ENCODE measurements at places on chromosomes 3 and 15.

GRCh38 chr15:88624156-88624970 lies 3.2 kb downstream of the AEN start:
- no peak for DNase-seq

- DNase-seq, result no peak
Measured at GRCh38 chr15:61037031-61037430, 192.1 kb downstream of the RORA start.

- no peak for DNase-seq
Measured at GRCh38 chr15:98778263-98778959, 130.1 kb downstream of the IGF1R start.

DNA sequence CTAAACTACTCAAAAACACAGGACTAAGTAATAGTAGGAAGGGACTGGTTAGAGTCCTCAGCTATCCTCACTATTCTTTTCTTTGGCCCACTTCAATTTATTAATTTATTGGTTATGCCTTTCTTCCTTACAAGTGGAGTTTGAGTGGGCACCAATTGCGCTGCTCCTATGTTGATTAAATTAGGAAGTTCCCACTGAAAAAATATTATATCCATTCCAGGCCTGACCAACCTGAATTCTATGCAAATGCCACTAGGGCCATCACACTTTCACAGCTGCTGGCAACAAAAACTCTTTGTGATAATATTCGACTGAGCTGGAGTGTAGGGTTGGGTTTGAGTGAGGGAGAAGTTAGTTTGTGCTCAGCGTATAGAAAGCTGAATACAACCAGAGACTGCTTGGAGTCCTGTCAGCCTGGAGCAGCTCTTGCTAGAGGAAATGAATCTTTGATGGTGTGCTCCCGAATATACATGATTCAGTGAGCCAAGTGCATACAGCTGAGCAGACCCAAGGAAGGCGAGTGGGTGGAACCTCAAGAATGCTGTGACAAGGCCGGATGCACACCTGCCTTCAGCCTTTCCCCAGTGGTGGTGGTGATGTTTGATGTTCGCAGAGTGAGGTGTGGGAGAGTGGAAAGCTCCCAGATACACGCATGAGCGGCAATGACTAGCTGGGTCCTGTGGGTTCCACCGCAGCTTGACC lies 1.5 kb downstream of the ARHGEF3 start:
- DNase-seq, result peak; percentile 56

DNA sequence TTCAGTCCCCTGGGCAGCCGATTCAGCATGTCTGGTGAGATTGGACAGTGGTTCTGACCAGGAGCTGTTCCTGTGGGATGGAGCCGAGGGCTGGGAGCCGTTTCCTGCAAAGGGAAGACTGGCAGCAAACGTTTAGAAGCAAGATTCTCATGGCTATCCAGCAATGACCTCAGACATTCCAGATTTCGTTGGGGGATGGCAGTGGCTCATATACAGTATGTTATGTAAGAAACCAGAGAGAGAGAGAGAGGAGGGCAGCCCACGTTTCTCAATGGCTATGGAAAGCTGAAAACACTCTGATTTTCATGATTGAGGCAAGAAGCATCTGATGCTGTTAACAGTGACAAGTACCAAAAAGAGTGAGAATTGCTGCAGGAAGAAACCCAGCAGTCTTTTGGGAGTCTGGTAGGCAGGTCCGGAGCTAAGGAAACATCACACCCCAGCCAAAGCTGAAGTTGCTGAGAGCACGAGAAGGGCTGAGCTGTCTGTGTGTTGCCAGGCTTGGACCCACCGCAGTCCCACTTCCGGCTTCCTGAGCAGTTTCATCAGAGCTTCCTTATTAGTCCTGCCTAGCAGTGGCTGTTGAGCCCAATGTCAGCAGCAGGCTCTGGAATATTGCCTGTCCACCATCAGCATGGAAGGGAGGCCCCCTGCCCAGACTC lies 25.6 kb upstream of the VPS8 start:
- no peak for DNase-seq

DNA sequence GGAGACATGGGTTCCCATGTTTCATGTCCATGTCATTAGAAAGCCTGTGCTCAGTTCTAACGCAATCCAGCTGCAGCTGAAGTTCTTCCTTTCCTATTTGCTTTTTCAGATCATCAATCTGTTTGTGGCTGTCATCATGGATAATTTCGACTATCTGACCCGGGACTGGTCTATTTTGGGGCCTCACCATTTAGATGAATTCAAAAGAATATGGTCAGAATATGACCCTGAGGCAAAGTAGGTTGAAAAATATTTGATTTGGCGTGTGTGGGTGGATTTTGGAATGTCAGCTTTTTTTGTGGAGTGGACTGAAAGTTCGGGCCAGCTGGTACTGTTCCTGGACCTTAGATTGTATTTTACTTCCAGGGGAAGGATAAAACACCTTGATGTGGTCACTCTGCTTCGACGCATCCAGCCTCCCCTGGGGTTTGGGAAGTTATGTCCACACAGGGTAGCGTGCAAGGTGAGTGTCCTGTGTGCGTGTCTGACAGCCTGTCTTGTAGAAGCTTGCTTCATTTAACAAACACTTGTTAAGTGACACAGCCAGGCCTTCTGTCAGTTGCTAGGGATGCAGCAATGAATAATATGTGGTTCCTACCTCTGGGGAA lies 69.6 kb downstream of the CHDH start:
- no peak for DNase-seq

- no peak for DNase-seq
Measured at GRCh38 chr3:5317557-5317956, 130.1 kb downstream of the EDEM1 start.

DNA sequence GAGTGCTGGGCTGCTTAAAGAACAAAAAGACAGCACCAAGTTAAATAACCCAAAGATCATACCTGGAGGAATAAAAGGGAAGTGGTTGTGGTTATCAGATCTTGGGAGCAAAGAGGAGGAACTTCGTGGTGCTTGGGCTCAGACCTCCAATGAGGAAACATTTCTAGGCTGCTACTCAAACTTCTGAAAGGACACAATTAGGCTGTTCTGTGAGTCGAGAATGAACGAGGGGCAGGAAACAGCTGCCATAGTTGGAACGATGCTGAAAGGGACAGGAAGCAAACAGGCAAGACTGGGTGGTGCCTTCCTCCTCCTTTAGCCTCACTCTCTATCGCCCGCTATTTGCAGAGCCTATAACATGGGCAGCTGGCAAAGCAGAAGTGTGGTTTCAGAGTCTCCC lies 276.3 kb upstream of the ARRDC4 start:
- DNase-seq, result no peak

DNA sequence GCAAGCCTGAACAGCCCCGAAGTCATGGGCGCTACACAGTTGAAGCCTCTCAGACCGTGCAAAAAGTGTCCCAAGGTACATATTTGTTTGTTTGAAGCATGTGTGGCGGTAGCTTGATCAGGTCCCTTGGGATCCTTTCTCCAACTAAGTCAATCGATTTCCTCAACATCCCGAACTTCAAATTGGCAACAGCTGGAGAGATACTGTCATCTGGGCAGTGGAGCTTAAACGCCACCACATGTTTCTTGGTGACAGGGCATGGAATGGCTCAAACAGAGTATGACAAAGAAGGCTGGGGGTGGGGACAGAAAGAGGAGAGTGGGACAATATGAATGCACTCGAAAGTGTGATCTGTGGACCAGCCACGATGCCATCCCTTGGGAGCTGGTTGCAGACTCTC lies 84.9 kb upstream of the PSMD6 start:
- no peak for DNase-seq

DNA sequence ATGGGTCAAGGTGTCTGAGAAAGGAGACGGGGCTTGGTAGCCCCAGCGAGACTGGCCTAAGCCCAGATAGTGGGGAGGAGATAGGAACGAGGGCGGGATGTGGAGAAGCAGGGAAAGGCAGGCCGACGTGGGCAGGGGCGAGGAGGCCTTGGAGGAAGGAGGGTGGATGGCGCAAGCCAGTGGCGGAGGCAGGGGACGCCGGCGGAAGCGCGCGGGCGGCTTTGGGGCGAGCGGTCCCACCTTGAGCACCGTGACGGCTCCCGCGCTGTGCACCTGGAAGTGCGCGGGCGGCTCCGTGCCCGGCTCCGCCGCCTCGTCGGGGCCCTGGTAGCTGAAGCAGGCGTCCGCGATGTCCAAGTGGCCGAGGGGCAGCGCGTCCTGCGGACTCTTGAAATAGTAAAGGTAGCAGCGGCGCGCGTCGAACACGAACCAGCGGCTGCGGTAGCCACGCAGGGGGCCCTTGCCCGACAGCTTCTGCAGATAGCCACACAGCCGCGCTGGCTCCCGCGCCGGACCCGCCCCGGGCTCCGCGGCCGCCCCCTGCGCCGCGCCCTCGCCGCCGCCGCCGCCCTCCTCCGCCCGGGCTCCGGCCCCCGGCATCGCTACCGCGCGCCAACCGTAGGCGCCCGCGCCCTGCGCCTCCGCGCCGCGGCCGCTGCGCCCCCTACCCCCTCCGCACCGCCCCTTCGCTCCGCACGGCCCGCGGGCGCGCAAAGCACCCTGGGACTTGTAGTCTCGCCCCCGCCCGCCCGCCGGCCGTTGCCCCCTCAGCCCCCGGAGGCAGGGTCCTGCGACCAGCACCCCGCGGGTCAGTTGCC lies at the start of gene TBC1D2B:
Gene TBC1D2B, minus strand, starts transcription at position 659 of the 818 bp plus-strand sequence. Its CDS starts 59 bp downstream, at position 600.
- peak; percentile 54 for DNase-seq

GRCh38 chr3:60017631-60018030 lies 967.8 kb upstream of the CFAP20DC start:
- peak; percentile 28 for DNase-seq

DNA sequence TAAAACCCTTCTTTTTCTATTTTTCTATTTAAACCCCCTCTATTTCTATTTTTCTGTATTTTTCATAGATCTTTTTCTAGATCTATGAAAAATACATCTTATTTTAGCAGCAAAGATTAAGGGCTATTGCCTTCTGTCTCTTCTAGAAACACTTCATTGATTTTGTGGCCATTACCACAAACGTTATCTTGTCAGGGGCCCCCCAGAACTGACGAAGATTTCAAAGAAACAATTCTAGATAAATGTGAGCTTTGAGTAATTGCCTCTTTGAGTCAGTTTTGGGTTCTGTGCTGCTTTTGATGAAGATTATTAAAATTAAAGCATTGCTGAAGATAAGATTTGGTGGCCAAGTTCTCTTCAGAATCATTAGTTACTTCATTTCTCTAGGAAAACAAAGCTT lies 279.6 kb upstream of the PEX5L start:
- no peak for DNase-seq

GRCh38 chr3:151226088-151226563 lies 23.1 kb upstream of the GPR171 start:
- DNase-seq, result no peak

- no peak for DNase-seq
Measured at GRCh38 chr15:90691369-90691768, 25.8 kb upstream of the BLM start.

DNA sequence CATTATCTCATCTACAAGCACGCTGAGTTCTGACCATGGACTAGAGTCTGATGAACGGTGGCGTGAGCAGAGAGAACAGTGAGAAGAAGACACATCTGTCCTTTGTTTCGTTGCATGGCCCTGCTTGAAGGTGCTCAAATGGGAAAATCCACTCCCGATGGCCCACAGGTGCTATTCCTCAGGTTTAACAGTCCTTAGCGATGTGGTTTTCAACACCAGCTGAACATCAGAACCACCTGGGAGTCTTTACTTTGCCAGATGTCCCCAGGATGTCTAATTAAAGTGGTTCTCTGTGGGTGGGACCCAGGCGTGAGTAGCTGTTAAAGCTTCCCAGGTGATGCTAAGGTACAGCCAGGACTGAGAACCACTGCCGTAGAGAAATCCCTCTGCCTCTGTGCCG lies 13.0 kb downstream of the ADAMTS17 start:
- no peak for DNase-seq

DNA sequence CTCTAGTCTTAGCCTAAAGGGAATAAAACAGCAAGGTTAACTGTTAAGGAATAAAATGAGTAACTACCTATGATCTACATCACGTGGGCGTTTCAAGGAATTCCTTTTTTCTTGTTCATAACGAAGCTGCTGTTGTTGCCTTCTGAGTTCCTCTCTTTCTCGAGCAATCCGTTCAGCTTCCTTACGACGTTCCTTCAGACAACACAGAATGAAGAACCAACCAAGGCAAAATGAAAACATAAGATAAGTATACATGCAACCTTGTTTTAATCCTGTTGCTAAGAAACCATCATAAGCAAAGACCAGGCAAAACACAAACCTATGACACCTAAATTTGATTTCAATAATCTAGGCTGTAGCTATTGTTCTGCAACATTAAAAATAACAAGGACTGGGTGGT lies 44.1 kb downstream of the SLTM start:
- no peak for DNase-seq

GRCh38 chr3:15845475-15845874 lies 47.7 kb upstream of the ANKRD28 start:
- no peak for DNase-seq

DNA sequence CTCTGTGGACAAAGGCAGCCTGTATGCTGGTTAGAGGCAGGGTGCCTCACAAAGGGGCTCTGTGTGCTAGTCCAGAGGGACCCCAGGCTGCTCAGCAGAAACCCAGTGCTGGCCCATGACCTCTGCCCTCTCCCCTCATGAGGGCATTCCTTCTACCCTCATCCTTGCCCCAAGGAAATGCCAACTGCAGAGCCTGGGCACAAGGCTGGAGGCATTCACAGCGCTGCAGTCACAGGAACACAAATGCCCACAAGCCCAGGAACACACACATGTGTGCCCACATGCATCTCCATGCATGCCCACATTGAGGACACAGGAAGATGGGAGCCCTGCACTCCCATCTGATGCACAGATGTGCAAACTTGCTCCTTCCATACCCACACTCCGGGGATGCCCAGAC lies 3.8 kb downstream of the INKA1 start:
- no peak for DNase-seq

DNA sequence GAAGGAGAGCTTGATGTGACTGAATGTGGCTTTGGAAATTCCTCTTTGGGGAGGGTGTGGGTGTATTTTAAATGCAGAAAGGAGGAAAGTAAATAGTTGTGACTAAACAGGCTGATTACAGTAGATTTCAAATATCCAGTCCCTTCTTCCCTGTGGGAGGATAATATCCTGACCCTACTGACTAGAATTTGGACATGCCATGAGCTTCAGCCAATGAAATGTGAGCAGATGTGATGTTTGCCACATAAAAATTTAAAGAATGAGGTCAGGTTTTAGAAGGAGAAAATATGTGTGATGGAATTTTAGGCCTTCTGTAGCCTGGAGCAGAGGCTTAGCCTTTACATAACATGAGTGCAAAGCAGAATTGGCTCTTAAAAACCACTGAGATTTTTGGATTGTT lies 1218.9 kb downstream of the ROBO2 start:
- no peak for DNase-seq

DNA sequence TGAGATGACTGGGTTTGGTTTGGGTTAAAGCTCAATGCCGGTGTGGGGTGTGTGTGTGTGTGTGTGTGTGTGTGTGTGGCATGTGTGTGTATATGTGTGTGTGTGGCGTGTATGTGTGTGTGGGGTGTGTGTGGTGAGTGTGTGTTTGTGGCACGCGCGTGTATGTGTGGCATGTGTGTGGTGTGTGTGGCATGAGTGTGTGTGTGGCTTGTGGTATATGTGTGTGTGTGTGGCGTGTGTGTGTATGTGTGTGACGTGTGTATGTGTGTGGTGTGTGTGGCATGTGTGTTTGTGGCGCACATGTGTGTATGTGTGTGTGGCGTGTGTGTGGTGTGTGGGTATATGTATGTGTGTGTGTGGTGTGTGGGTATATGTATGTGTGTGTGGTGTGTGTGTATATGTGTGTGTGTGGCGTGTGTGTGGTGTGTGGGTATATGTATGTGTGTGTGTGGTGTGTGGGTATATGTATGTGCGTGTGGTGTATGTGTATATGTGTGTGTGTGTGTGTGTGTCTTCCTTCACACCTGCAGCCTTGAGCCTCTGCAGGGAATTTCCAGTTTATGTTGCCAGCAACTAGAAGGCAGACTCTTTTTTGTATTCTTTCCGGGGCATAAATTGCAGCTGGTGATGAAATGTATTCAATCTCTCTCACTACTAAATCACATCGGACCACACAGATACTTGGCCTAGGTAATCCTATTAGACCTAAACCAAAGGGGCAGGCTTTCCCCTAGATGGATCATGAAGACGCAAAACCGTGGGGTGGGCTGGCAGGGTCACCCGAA lies 34.8 kb downstream of the CHRD start:
- DNase-seq, result no peak

Data from activated CD4-positive, alpha-beta T cell treated with anti-CD3 and anti-CD28 coated beads for 24 hours (primary cell).